ENCODE measurements at places on chromosomes 12 and 14.
A peak's percentile ranks its signal among the peaks of the same experiment; 100 is the strongest.

DNA sequence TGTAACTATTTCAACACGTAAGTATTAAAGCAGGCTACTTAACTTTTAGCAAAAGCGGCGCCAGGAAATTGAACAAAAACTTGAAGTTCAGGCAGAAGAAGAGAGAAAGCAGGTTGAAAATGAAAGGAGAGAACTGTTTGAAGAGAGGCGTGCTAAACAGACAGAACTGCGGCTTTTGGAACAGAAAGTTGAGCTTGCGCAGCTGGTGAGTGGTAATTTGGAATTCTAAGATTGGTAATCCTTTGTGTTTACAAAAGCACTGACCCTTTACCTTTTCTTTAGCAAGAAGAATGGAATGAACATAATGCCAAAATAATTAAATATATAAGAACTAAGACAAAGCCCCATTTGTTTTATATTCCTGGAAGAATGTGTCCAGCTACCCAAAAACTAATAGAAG, 4.0 kb downstream of the PNN start:
- DNase-seq = no peak

GRCh38 chr14:50023671-50024490, 92.5 kb downstream of the VCPKMT start:
- no peak for DNase-seq

- no peak for DNase-seq
Measured at GRCh38 chr14:29716150-29716549, 211.5 kb downstream of the PRKD1 start.

GRCh38 chr14:90179357-90179756, 77.0 kb upstream of the PSMC1 start:
- DNase-seq = no peak

DNA sequence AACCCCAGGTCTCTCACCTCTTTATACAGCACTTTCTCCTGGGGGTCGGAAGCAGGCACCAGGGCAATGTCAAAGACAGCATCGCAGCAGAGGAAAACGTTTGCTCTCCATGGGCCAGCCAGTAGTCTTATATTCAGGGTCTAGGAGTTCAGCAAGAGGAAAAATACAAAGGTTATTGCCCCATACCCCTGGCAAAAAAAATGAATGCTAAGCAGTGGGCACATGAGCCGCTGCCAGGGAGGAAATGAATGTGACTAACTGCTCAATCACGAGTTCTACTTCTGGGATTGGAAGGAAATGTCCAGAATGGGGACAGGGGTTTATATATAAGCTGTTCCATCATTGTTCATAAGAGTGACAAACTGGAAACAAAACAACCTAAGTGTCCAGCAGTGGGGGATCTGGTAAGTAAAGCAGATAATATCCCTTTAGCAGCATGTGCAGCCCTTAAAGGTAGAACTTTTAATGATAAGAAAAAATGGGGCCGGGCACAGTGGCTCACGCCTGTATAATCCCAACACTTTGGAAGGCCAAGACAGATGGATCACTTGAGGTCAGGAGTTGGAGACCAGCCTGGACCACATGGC, 53.8 kb downstream of the PHETA1 start:
- no peak for DNase-seq

DNA sequence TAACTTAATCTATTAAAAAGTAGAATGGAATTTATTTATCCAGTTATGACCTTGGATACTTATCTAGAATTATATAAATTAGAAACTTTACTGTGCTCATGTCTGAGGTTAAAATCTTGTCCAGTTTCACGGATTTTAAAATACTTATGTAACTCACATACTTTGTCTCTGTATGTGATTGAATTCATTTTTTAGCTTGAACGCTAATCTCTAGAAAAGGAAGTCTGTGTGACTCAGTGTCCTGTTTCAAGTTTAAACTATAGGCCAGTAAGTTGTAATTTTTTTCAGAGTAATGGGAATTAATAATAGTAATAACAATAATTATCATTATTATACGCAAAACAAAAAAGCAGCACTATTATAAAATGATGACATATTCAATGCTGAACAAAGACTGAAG, 168.6 kb downstream of the CPNE8 start:
- DNase-seq = no peak

GRCh38 chr12:131403676-131404075, 307.2 kb upstream of the SFSWAP start:
- no peak for DNase-seq

- no peak for DNase-seq
Measured at GRCh38 chr12:3973269-3973884, 100.2 kb upstream of the PARP11 start.

DNA sequence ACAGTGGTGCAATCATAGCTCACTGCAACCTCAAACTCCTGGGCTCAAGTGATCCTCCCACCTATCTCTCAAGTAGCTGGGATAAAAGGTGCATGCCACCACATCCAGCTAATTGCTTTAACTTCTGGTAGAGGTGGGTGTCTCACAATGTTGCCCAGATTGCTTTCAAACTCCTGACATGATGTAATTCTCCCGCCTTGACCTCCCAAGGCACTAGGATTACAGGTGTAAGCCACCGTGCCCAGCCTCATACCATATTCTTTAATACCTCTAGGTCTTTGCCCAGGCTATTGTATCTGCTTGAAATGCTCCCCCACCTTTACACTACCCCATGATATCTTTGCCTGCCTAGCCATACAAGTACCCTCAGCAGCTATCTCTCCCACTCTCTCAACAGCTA, 11.3 kb downstream of the R3HDM2 start:
- DNase-seq = no peak

DNA sequence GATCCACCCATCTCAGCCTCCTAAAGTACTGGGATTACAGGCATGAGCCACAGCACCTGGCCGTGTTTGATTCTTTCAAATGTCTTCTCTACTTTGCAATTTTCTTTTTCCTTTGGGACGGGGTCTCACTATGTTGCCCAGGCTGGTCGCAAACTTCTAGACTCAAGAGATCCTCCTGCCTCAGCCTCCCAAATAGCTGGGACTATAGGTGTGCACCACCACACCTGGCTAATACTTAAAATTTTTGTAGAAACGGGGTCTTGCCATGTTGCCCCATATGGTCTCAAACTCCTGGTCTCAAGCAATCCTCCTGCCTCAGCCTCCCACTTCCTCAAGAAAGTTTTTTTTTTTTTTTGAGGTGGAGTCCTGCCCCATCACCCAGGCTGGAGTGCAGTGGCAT, 1.7 kb downstream of the GATC start:
- no peak for DNase-seq

DNA sequence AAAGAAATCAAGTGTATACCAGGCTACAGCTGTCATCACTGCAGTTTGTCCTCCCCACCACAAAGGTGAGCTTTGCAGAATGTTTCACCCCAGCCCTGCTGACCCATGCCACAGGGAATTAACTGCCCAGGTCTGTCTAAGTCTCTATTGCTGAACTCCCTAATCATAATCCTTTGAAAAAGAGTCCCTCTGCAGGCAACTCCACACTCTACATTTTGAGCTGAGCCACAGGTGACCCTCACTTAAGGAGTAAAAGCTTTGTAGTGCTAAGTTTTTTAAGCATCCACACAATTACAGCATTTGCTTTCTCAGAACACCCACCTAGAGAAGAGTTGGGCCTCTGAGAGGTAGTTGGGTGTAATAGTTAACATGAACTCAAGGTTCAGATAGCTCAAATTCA, 90.0 kb downstream of the C12orf50 start:
- no peak for DNase-seq

- peak; percentile 36 for DNase-seq
Measured at GRCh38 chr12:132163911-132164288, 19.6 kb downstream of the NOC4L start.

DNA sequence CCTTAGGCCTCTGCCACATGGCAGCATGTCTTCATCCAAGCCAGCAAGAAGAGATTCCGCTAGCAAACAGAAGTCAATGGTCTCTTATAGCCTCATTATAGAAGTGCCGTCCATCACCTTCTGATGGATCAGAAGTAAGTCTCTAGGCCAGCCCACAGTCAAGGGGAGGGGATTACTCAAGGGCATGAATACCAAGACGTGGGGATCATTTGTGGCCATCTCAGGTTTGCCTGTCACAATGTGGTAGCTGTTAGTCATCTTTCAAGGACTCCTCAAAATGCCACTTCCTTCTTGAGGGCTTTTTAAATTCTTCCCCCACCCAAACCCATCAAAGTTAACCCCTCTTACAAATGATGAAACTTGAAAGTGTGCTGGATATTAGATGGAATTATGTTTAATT, 8.1 kb upstream of the ADCY6 start:
- DNase-seq = no peak

- no peak for DNase-seq
Measured at GRCh38 chr14:48876806-48877340, 709.3 kb downstream of the RPS29 start.

DNA sequence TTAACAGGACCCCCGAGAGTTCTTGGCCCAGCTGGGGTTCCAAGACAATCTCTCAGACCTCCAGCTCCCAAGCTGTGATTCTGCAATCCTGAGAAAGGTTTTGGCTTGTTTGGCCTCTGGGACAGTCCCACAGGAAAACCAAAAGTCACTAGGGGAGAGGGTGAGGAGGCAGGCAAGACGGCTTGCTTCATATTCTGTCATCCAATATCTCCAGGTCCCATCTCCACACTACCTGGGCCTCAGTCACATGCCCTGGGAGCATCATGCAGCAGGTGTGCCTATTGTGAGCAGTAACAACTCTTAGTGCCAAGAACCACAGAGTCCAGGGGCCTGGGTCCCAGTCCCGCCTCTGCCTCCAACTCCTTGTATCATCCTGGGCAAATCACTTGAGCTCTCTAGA, 1.7 kb downstream of the KRT79 start:
- DNase-seq = no peak

GRCh38 chr12:49515266-49515665, 23.6 kb upstream of the KCNH3 start:
- DNase-seq = no peak

DNA sequence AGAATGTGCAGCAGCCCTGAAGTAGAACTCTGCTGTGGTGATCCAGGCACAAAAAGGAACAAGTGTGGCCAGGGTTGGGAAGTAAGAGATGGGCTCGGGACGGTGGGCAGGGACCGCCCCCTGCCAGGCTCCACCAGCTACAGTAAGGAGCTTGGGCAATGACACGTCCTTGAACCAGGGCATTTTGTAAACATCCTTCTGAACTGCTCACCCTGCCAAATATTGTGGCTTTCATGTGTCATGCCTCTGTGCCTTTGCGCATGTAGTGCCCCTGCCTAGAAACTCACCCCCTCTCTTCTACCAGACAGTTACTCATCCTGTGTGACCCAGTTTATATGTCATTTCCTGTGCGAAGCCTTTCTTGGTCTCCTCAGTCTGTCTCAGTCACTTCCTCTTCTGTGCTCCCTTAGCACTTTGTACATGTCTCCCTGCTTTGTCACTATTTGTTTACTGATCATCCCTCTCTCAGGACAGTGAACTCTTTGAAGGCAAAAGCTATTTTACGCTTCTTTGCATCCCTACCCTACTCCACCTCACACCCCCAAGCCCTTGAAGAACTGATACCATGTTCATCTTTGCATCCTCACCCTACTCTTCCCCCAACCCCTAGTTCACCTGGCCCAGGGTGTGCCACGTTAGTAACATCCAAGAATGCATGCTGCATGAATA, 108.9 kb upstream of the PLEKHG7 start:
- no peak for DNase-seq

DNA sequence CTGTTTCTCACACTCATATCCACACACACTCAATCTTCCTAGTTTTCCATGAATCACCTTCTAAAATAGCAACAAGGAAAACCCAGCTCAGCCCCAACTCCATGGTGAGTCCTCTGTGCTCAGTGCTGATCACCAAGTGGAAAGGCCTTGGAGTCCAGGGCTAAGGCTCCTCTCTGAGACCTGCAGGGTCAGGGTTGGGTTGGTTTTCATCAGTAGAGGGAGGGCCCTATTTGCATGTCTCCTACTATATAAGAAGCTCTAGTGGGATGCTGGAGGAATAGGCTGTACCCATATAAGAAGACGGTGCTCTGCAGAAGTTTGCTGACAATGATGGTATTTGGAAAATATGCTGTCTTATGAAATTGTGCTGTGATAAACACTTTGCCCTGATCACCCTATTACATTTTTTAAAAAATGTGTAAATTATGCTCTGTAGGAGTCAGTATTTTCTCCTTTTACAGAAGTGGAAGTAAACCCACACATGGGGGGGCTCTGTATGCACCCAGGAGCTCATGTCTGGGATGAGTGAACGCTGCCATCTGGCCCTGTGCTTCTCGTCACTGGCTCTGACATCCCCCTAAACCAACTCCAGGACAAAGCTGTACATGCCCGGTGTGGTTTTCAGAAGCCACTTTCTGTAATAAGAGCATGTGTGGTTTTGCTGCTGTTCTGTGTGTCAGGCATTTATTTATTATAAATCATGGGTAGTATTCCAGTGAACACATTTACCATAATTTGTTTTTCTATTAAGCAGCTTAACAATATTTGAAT, 536.3 kb downstream of the TMEM121 start:
- DNase-seq = no peak

DNA sequence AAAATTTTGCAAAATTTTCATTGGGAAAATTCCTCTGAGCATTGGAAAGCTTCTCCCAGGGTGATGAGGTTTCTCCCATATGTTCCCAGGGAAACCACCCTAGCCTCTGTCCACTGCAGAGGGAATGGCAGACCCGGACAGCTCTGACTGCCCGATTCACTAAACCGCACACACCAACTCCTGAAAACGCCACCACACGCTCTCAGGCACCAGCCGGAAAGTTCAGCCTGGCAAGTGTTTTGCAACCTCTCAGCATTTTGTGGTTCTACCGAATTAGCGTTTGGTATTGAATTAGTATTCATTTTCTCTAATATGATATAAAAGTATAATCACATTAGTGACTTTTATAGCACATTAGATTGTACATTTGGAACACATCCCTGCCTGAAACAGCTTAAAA, 213.4 kb downstream of the PHETA1 start:
- DNase-seq = no peak

DNA sequence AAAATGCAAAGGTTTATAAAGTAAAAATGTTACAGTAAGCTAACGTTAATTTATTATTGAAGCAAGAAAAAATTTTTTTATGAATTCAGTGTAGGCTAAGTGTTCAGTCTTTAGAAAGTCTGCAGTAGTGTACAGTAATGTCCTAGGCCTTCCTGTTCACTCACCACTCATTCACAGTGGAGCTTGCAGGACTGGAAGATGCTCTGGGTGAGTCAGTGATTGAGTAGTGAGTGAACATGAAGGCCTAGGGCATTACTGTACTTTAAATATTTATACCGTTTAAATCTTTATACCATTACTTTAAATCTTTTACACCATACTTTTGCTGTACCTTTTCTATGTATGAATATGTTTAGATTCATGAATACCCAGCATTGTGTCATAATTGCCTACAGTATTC, 120.3 kb upstream of the SLC38A4 start:
- DNase-seq = no peak
